MV-4-11 (cell line): ENCODE measurements at places on chromosomes 2 and 18.

GRCh38 chr2:142883526-142883925 is 6.1 kb downstream of the KYNU start:
- DNase-seq: no peak

- no peak for DNase-seq
These were observed 41.6 kb downstream of the ACKR3 start for GRCh38 chr2:236610991-236611821.

DNA sequence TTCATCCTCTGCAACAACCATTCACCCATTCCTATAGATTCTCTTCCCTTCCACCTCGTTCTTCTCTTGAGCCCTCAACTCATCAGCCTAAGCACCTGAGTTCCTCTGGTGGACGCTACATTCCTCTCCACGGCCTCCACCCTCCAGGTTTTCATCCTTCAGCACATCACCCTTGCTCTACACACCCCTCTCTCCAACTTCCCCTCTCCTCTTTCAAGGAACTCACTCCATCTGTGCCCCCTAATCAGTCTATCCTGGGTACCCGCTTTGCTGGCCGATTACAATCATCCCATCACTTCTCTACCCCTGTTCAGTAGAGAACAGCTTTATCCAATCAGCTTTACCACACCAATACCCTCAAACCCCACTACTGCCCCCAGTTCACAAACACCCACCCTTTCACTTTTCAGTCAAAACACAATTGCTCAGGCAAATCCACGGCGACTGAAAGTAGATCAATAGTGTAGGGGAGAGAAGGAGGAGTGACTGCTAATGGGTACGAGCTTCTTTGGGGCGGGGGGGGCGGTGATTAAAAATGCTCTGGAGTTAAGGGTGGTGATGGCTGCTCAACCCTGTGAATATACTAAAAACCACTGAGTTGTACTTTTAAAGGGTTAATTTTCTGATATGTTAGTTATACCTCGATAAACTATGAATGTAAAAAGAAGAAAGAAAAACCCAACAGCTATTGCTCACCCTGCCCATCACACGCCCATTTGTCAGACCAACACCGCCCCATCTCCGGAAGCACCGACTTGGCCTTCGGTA is 857 bp downstream of the DYM start:
- DNase-seq: no peak

GRCh38 chr2:149278161-149278871 is 52.1 kb upstream of the LYPD6 start:
- DNase-seq: no peak

GRCh38 chr2:99928470-99929053 is 213.8 kb downstream of the AFF3 start:
- peak; percentile 21 for DNase-seq

DNA sequence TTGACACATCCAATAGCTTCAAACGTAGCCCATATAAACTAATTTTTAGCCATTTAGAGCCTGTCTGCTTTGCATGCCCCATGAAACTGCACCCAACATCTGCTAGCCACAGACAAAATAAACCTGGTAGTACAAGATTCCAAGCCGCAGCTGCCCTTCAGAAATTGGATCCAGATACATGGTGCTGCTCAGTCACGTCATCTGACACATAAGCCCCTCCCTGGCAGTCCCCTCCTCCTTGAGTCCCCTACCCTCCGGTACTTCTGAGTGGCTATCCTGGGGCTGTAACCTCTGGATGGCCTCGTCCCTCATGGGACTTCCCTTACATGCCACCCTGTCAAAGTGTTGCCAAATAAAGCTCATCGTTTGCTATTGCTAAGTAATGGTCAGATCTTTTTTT is 33.8 kb downstream of the PROC start:
- no peak for DNase-seq

- DNase-seq: no peak
These were observed 1061.5 kb downstream of the CNTNAP5 start for GRCh38 chr2:125086313-125087184.

DNA sequence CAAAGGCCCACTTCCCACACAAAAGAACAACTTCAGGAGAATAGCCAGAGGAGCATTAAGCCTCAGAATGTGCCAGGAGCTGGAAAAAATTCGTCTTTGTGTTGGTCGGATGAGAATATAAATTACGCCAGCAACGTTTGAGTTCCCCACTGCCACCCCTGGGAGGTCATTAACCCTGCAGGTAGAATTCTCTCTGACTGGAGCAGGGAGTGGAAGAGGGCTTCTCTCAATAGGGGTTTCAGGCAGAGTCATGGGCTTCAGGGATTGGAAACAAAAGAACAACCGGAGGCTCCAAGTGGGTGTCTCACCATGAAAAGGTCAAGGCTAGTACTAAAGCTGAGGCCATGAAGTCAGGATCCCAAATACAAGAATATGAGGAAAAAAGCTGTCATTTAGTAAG is 69.0 kb upstream of the DDX18 start:
- DNase-seq: no peak

GRCh38 chr2:73970850-73971471 is 13.7 kb upstream of the TET3 start:
- peak; percentile 67 for DNase-seq

DNA sequence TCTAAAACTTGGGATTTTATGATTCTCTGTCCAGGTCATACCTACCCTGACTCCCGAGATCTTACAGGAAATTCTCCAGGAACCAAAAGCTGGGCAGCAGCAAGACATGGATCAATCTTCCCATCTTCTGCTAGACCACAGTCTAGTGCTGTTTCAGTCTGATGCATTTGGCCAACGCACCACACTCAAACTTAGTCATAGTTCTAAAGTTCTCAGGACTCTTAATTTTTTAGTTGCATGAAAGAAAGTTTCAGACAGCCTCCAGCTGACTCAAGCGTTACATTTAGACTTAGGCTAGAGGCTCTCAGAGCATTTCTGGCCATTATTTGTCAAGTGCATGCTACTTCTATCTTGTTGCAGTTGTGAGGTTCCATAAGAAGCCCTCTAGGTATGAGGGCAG is 230.1 kb upstream of the CCDC150 start:
- no peak for DNase-seq

DNA sequence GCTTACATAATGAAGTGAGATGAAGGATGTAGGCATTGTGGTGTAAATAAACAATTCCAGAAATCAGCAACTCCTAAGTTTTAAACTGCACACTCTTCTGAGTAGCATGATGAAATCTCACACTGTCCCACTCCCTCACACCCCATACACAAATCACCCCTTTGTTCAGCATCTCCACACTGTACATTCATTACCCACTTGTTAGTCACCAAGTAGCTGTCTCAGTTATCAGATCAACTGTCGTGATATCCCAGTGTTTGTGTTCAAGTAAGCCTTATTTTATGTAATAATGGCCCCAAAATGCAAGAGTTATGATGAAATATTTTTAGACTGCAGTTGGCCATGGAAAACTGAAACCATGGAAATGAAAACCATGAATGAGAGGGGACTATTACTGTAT is 135.7 kb downstream of the GRB14 start:
- no peak for DNase-seq

DNA sequence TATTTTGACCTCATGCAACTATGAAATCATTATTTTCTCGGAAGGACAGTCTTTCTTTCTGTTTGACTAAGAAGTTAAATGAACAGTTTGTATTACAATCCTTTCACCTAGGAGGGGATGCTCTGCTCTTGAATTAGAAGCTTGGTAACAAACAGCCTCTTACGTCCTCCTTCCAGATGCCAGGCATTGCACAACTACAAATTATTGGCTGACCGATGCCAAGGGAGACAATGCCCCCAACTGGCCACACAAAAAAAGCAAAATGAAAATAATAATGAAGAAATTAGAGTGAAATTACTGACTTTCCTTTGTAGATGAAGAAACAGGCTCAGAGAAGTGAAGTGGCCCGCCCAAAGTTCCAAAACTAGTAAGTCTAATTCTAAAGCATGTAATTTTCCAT is 177.9 kb downstream of the CYRIA start:
- DNase-seq: peak; percentile 26

- DNase-seq: no peak
These were observed 36.7 kb downstream of the ADCYAP1 start for GRCh38 chr18:941331-941730.

- peak; percentile 9 for DNase-seq
These were observed 6.1 kb downstream of the NCKAP1 start for GRCh38 chr2:183031911-183032794.

DNA sequence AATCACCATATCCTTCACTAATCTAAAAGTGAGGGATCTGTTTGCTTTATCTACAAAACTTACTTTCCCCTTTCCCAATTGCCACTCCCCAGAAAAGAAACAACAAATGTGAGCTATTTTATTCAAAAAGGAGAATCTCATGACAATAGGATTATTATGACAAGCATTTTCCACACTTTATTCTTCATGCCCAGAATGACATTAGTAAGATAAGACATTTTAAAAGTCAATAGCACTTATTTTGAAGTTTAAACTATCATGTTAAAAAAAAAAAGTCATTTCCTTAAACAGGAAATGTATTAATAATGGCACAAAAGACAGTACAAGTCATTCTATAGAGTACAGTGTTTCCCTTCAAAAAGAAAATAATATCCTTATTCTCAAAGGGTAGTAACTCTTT is 58.8 kb upstream of the HNRNPA3 start:
- no peak for DNase-seq

DNA sequence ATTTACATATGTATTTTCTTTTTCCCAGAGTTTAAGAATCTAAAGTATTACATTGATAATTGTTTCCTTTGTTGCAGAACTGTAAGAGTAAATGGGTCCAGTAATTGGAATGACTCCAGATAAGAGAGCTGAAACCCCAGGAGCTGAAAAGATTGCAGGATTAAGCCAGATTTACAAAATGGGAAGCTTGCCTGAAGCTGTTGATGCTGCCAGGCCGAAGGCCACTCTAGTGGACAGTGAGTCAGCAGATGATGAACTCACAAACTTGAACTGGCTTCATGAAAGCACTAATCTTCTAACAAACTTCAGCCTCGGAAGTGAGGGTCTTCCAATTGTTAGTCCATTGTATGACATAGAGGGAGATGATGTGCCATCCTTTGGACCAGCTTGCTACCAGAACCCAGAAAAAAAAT is 183.8 kb upstream of the STON1 start:
- no peak for DNase-seq

GRCh38 chr2:232211743-232212686 is 166.5 kb upstream of the ALPP start:
- peak; percentile 52 for DNase-seq

- DNase-seq: peak; percentile 44
These were observed 66.8 kb upstream of the DNER start for GRCh38 chr2:229780856-229781773.

GRCh38 chr2:132953771-132954170 is 283.8 kb upstream of the LYPD1 start:
- DNase-seq: peak; percentile 90
